ENCODE measurements at places on chromosomes 4 and X.

- peak; percentile 9 for DNase-seq
Measured at GRCh38 chrX:112867570-112867969, 26.9 kb upstream of the AMOT start.

DNA sequence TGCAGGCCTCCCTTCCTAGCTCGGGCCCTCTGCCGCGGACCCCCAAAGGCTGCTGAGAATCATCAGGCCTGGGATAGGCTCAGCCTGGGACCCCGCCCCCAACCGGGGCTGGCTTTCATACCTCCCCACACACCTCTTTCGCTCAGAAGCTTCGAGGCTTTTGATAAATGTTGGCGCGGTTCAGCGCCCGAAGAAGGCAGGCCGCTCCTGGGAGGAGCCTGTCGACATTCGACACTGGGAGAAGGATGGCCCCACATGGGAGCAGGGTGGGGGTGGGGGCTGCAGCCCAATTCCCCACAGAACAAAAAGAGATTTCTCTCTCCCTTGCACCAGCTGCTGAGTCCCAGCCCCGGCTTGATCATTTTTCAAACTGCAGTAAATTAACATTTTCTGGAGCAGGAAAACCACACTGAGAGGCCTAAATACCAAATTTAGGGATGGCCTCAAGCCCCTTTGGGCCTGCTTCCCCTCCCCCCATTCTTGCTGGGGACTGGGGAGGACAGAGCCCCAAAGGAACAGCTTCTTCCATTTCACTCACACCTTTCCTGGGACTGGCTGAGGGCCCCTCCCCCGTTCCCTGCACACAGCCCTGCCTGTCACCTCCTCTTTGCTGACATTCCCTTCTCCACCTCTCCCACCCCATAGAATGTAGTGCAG, 112.9 kb upstream of the PJA1 start:
- DNase-seq: no peak

DNA sequence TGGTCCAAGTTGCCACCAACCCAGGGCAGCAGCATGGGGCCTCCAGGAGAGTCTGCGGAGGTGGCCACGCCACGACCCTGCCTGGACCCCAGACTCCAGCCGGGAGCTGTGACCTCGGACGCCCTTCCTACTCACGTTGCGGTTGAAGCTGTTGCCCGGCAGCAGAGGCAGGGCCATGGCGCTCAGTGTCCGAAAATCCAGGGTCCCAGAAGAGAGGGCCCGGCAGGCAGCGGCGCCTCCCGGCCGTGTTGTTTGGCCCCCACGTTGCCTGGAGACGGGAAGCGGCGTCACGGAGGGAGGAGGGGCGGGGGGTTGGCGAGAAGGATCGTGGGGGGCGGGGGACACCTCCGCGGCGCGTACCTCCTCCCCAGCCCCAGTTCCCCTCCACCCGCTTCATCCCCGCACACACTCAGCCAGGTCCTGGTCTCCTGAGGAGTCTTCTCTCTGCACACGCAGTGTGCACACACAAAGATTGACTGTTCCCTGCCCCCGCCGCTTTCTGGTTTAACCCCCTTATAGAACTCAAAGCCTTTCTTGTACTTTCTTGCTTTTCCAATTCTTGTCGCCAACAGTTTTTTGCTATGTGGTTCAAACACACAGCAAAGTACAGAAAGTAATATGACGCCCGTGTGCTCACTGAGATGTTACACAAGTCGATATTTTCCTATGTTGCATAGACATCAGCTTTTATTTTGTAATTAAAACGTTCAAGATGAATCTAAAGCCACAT, at the start of gene EFHC2:
Gene EFHC2, minus strand, starts transcription at position 261 of the 730 bp plus-strand sequence. Its CDS starts 84 bp downstream, at position 177.
- DNase-seq: no peak

DNA sequence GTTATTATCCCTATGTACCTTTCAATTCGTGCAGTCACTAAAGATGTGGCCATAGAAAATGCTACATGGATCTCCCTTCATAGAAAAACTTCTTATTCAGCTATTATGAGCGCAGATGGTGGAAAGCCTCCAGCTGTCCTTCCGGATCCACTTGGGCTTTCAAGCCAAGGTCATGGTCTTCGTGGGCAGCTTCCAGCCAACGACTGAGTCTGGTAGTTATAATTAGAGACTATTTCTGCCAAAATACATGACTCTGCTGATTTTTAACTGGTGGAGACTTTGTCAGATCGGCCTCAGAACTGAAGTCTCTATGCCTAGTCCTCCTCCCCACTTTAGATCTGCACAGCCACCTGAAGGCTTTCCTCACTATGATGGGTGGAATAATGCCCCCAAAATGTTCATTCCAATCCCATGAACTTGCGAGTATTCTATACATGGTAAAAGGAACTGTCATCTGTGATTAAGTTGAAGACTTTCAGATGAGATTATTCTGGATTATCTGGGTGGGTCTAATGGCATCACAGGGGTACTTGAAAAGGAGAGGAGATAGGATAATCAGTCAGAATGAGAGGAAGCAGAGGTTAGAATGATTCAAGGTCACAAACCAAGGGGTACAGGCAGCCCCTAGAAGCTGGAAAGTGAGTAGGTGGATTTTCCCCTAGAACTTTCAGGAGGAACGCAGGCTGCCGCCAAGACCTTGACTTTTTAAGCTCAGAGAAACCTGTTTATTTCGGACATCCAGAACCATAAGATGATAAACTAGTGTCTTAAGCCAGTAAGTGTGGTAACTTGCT, 171.1 kb upstream of the CXCL13 start:
- no peak for DNase-seq

DNA sequence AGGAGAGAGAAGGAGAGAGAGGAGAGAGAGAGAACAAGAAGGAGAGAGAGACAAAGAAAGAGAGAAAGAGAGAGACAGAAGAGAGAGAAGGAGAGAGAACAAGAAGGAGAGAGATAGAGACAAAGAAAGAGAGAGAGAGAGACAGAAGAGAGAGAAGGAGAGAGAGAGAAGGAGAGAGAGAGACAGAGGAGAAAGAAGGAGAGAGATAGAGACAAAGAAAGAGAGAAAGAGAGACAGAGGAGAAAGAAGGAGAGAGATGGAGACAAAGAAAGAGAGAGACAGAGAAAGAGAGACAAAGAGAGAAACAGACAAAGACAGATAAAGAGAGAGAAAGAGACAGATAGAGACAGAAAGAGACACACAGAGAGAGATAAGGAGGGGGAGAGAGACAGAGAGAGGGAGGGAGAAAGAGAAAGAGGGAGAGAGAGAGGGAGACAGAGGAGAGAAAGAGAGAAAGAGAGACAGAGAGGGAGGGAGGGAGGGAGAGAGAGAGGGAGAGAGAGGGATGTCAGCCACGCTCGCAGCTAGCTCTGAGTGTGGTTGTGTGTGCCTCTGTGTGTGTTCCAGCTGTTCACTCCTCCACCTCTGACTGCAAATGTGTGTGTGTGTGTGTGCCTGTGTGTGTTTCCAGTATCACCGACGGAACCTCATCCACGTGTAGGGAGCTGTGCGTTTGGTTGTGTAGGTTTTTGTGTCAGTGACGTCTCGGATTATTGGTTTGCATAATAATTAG, 105.8 kb downstream of the CRLF2 start:
- DNase-seq: no peak

DNA sequence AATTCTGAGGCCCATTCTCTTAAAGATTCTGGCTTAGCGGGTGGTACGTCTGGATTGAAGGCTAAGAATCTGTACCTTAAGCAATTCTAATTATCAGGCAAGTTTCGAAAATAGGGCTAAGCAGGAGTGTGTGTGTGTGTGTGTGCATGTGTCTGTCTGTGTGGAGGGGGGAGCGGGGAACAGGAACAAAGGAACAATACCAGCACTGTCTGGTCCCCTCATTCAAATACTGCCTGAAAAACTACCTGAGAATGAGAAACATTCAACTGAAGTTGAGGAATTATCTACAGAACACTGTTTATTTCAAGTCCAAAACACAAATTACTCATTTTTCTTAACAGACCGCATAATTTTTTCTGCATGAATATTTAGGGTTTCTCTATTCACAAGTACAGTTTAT, 18.6 kb downstream of the PGRMC2 start:
- no peak for DNase-seq

DNA sequence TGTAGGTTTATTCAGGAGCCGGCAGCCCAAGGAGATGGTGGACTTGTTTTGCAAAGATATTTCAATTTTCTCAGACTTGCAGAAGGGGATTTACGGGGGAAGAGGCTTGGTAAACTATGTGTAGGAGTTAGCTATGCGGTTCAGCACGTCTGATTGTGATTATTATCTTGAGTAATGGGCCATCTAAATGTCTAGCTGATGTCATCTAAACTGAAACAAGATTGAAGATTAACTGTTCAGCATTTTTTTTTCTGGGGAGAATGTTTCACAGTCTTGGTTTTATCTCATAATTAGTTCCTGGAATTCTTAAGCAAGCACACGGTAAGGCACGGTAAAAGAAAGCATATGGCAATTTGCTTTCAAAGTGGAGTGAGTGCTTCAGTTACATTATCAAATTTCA, 207.3 kb upstream of the CXorf51B start:
- DNase-seq: no peak

- DNase-seq: no peak
Measured at GRCh38 chr4:94551643-94552564, 100.2 kb downstream of the PDLIM5 start.

GRCh38 chr4:7995866-7996265, 56.2 kb upstream of the AFAP1 start:
- DNase-seq: no peak

DNA sequence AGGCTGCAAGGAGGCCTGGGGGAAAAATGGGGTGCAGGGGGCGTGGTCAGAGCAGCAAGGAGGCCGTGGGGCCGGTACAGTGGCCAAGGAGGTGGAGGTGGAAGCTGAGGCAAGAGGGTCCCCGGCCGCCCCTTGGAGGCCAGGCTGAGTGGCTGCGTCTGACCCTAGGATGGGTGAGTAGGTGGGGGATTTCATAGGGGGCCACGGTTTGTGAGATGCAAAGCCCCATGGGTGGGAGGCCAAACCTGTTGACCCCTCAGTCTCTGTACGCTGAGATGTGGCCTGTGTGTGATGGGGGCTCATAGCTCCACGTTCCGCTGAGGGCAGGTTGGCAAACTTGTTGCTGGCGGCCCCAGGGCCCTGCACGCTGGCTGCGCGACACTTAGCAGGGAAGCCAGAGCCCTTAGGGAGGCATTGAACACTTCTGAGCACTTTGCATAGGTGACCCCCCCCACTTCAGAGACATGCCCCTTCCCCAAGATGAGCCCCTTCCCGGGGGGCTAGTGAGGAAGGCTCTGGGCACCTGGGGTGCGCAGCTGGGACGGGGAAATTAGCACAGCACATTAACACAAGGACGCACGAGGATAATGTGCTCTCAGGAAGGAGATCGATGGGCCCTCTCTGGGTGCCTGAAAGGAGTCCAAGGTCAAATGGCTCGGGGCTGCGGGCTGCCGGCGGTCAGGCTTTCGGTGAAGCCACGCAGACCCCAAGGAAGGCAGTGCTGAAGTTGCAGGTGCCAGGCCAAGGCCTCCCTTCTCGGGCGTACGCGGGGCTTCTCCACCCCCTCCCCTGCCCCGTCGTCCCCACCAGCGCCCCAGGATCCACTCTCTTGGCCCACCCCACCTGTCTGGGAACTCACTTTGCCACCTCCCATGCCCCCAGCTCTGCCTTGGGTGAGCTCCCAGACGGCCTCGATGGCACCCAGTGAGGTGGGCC, 107.4 kb downstream of the HMX1 start:
- DNase-seq: no peak

- no peak for DNase-seq
Measured at GRCh38 chrX:135530097-135530496, 9.6 kb downstream of the INTS6L start.

DNA sequence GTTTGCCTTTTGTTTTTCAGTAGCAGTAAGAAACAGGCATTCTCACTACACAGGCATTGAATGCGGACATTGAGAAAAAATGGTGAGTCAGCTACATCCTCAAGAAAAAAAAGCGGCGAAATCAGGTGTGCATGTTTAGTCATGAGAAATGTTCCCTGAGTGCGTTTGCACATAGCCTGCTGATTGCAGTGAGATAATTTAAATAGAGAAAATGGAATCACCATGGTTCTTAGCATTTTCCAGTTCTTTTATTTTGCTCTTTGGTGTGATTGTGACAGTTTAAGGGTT, 54.1 kb upstream of the CLDN34 start:
- DNase-seq: no peak

DNA sequence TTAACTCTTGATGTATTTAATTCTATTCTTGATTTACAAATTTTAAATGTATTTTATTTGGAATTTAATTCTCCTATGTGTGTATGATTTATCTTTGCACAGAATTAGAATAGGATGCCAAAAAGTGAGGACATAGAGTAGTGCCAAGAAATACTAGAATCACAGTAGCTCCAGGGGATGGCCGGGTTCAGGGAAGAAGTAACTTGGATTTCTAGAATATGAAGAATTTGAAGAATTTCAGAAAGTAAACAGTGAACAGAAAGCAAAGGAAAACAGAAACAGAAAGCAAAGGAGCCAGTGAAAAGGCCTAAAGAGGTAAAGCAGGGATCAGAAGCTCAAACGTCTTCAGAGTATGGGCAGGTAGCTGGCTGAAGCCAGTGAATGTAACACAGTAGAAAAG, 1187.6 kb downstream of the RPA4 start:
- no peak for DNase-seq

DNA sequence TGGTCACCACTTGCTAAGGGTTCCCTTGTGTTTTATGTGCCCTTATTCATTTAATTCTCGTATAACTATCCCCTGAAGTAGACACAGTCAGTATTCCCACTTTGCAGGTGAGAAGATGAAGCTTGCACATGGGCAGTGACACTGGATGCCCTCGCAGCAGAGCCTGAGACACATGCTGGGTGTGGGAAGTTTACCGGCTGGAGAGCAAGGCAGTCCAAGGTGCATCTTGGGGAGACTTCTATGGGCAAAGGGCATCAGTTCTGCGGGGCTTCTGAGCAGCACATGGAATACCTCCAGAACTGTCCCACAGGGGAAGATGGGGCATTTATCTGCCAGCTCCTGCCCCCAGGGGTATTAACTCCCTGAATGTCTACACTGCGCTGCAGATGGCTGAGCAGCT, 92.2 kb downstream of the SLC2A9 start:
- DNase-seq: no peak

GRCh38 chrX:100636321-100636991, at the start of gene TSPAN6:
Gene TSPAN6, minus strand, starts transcription at chrX:100636806. Its CDS starts 112 bp downstream, at chrX:100636694.
- no peak for DNase-seq

GRCh38 chr4:94305466-94306225, 37.0 kb downstream of the HPGDS start:
- DNase-seq: no peak

GRCh38 chr4:133802359-133803140, 399.0 kb downstream of the PABPC4L start:
- DNase-seq: no peak

DNA sequence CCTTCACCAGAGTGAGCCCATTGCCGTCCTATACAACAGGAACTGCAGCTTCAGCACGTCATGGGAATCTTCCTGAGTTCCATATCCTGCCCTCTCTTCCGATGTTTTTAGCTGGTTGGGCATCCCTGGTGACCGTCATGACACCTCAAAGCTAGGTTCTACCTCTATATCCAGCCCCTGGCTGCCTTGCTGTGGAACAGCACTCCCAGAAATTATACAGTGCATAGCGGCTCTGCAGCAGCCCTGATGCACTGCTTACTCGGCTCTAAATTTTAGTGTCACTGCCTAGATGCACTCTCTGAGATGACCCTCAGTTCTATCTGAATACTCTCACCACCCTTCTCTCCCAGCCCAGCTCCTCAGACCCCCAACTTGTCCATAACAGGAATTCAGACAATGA, 44.3 kb downstream of the ARHGEF38 start:
- no peak for DNase-seq

- no peak for DNase-seq
Measured at GRCh38 chr4:164949448-164950143, 27.9 kb downstream of the TRIM61 start.

- no peak for DNase-seq
Measured at GRCh38 chr4:123506011-123506695, 109.6 kb downstream of the SPRY1 start.

All from SK-N-DZ (cell line).